AG08396 (cell line): ENCODE measurements at places on chromosomes 4 and X.
A peak's percentile ranks its signal among the peaks of the same experiment; 100 is the strongest.

- DNase-seq: no peak
Observed at GRCh38 chr4:101294597-101294996, 52.7 kb downstream of the PPP3CA start.

DNA sequence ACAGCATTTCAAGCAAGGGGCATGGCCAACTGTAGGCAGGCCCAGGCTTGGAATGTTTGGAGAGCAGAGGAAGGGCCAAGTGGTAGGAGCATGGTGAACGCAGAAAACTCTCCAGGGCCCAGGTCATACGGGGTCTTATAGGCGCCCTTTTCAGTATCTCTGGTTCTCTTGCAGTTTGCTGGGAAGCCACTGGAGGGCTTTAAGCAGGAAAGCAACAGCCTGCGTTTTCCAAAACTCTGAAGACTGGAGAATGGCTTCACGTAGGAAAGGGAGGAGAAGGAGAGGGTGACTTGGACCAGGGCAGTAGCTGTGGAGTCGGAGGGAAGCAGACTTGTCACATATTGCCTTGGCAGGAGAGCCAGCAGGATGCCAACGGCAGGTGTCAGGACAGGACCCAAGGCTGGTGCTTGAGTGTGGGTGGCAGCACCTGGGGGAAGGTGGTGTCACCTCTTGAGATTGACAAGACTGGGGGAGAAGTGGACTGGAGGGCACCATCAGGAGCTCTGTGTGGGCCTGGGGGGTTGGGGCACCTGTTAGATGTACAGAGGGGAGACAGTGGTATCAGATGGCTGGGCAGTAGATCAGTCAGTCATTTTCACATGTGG, 21.9 kb downstream of the TKTL1 start:
- no peak for DNase-seq

DNA sequence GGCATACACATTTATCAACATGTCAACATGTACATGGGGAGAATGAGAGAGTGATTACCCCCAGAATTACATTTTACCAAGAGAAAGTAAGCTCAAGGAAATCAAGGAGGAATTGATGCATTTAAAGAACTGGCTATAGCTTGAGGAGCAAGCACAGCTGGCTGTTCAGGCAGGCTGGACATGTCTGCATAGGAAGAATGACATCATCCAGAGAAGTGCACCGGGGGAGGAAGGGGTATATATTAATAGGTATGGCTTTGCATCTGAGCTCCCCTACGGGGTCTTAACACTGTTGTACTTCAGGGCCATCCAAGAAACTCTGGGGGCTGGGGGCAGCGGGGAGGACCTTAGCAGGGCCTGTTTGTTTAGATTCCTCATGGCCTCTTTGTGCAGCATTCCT, 222.4 kb upstream of the VCX start:
- DNase-seq: no peak

DNA sequence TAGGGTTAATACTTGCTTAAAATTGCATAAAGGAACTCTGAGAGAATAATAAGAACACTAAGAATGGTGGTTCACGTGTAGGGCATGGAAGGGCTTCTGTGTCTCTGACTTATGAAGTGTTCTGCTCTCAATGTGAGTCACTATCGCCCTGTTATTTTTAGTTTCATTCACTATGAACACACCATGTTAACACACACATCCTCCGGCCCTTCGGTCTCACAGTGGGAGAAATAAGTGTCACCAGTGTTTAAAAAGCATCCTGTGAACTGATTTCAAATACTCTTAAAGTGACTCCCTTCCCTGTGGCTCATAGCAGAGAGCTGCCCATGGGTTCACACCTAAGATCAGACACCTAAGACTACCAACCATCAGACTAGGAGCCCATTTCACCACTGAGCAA, 33.8 kb upstream of the FGFBP2 start:
- no peak for DNase-seq

DNA sequence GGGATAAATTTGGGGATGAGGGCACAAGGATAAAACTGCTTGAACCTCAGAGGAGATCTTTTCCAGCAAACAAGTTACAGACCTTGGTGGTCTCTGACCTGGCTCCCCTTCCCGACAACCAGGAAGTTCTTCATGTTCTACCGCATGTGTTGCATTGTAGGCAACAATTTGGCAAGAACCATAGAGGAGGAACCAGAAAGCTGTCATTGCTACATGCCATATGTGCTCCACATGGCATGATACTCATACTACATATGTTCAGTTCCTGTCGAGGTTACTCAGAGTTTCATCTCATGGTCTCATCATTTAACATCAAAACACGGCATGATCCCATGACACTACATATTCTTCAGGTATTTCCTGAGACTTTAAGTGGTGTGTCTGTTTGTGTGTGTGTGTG, 235.9 kb downstream of the OR13H1 start:
- DNase-seq: no peak

DNA sequence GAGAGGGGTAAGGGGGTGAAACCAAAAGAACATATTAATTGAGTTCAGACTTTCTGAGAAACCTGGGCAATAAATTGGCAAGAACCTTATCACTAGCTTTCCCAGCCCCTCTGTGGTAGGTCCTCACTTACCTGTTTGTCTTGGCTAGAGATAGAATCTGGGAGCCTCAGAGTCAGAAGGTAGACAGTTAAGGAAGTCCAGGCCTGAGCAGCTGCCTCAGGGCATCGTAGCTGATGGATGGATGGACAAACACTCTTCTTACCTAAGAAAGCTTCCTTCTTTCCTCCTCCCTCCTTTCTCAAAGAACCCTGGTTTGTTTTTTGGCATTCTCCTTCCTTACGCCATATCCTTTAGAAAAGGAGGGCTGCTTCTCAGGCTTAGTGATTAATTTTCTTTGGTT, 24.4 kb downstream of the FRAS1 start:
- DNase-seq: no peak

DNA sequence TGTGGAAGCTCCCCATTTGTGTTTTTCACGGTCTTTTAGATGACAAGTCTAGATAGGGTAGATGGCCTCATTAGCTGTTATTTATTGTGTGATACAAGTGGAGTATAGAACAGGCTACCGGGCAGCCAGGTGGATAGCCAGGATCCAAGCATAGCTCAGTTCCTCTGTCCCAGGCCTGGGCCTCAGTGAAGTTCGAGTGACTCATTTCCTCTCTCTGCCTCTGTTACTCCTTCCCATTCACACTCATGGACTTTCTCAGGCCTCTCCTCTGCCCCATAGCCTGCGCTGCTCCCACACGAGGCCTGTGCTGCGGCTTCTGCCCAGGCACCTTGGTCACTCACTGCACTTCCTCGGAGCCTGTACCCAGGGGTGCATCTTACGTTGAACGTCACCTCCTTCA, 54.5 kb downstream of the TENM3 start:
- DNase-seq: no peak

DNA sequence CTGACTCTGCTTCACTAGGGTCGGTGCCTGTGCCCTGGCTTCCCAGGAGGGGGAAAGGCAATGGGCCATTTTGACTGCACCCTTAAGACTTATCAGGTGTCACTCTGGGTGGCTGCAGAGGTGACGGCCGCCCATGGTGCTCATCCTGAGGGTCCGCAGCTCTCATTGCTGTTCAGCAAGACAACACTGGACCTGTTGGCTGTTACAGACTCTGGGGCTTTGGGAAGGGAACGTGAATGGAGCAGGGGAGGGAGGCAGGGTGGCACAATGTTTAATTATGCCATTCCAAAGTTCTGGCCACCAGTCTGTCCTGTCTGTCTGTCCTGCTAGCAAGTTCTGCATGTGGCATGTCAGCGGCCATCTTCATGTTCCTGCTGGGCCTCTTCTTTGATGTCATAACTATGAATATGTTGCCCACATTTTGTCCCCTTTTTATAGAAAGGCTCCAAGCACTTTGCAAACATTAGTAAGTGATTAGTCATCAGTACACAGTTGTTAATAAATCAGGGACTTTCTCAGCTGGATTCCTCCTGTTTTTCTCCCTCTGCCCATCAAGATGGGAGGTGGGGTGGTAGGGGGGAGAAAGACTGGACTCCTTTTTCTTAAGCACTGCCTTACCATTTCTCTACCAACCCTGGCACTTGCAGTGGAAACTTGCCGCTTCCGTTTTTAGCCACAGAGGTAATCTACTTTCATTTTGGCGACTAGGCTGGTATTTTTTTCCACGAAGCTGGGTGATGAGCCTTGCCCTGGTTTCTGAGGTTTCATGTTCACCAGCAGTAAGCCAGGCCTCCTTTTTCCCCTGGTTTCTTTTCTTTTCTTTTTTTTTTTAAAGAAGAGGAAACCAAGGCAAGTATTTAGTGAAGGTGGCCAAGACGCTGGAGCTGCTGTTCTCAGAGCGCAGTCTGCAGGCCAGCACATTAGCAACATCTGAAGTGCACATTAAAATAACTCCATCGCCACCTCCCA, 88.6 kb upstream of the TRIM2 start:
- DNase-seq: peak; percentile 52

- DNase-seq: no peak
Observed at GRCh38 chrX:52220936-52221335, 36.2 kb downstream of the MAGED4 start.

- no peak for DNase-seq
Observed at GRCh38 chr4:168269896-168270295, 48.7 kb downstream of the DDX60 start.

DNA sequence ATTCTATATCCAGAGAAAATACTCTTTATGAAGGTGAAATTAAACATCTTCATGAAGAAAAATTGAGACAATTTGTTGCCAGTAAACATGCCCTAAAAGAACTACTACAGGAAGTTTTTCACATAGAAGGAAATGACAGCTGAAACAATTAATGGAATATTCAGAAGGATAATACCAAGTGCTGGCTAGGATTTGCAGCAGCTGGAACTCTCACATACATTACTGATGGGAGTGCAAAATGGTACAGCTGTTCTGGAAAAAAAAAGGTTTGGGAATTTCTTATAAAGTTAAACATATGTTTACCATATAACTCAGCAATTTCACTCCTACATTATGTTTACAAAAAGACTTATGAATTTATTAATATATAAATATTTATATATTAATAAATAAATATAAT, 193.2 kb upstream of the FAT4 start:
- no peak for DNase-seq

GRCh38 chr4:139054791-139055505, 39.4 kb downstream of the NOCT start:
- peak; percentile 14 for DNase-seq

DNA sequence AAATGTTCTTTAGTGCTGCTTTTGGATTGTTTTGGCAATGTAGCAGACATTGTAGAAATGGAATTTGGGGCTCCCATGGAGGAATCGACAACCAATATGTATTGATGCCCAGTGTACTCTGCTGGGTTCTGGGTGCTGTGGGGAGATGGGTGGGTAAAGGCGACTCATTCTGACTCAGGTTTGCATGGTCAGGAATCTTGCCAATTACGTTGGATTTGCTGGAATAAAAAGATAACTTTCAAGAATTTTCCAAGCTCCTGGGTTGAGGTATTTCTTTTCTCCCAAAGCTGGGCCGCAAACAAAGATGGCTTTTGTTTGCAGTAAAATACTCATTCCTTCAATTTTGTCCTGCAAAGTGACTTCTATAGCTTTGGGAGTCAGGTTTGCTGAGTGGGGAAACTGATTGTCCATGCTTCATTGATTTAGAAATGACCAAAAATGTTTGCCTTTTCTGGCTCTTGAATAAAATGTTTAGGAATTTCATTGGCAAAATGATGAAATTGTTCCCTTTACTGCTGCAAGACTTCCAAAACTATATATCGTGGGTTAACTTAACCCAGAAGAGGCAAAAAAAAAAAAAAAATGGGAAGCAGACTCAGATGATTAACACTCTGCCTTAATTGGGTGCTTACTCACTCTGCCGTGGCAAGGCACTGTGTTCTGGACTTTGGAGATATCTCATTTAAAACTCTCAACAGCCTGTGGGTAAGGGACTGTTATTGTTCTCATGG, 57.0 kb downstream of the RTL9 start:
- no peak for DNase-seq

DNA sequence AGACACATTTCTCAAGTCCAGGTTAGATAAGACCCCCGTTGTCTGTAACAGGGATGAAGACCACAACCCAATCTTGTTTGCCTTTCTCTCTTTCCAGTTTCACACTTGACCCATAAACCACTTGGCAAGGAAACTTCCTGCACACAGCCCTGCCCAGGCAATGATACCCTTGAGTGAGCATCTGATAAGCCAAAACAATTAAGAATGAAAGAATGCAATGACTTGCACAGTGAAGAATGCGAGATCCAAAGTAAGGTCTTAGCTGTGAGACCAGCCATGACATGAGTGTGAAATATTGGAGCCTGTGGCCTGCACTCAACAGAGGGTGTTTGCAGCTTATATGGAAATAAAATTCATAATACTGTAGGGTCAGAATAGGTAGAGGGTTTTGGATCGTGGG, 37.9 kb upstream of the MXRA5 start:
- no peak for DNase-seq
